NCI-H146 (cell line): ENCODE measurements at places on chromosomes 2 and 18.

- no peak for DNase-seq
Observed at GRCh38 chr18:9712611-9713010, 4.5 kb downstream of the RAB31 start.

DNA sequence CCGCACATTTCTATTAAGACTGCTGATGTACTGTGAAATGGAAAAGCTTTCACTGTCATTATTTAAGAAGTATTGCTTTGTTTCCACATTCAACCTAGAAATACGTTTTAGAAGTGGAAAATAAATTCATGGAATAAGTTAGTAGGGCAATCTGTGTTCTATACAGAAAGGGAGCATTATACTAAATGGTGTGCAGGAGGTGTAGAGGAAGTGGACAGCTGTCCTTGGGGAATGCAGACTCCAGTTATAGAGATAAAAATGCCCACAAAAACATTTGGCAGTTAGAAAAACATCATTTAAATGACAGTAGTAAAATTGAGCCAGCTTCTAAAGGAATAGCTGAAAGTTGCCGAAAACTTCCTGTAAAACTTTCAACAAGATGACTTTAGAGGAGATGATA lies 46.8 kb downstream of the PIK3C3 start:
- DNase-seq = no peak

GRCh38 chr2:119549241-119549640 lies 5.0 kb downstream of the CFAP221 start:
- no peak for DNase-seq

GRCh38 chr2:71716697-71717624 lies 263.6 kb downstream of the DYSF start:
- DNase-seq = no peak
